ENCODE measurements at places on chromosomes 4 and X.

DNA sequence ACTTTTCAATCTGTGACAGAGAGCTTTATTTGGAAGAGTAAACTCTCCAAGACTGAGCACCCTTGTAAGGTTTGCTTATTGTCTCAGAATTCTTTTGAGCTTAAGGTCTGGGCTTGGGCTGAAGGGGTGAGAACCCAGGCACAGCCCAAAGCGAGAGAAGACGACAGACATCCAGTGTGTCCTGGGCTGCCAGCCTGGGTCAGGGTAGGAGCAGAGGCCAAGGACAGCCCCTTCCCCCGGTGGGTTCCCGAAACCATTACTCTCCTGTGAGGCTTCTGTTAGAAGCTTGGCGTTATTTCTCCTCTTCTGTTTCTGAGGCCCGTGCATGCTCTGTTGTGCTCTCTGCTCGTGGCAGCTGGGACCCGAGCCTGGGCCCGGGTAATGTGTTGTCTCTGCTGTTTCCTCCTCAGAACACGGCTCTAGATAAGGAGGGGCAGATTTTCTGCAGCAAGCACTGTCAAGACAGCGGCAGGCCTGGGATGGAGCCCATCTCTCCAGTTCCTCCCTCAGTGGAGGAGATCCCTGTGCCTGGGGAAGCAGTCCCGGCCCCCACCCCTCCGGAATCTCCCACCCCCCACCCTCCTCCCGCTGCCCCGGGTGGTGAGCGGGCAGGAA, 177.5 kb downstream of the DCLK2 start:
- no peaks in the 10 kb centered on the region for H3K4me1 ChIP-seq
- DNase-seq, result no peak
- H3K4me3 ChIP-seq, result no peak overlapping the region

- H3K27me3 ChIP-seq, result peaks cover 4% of the 10 kb centered on the region
- peaks cover 5% of the 10 kb centered on the region for H3K4me1 ChIP-seq
- peak overlapping the region; percentile 5 for H3K4me3 ChIP-seq
- H3K36me3 ChIP-seq, result no peaks in the 10 kb centered on the region
- H3K27ac ChIP-seq, result no peak overlapping the region
- no peak for DNase-seq
Measured at GRCh38 chr4:73606465-73606974, 13.7 kb downstream of the RASSF6 start.

DNA sequence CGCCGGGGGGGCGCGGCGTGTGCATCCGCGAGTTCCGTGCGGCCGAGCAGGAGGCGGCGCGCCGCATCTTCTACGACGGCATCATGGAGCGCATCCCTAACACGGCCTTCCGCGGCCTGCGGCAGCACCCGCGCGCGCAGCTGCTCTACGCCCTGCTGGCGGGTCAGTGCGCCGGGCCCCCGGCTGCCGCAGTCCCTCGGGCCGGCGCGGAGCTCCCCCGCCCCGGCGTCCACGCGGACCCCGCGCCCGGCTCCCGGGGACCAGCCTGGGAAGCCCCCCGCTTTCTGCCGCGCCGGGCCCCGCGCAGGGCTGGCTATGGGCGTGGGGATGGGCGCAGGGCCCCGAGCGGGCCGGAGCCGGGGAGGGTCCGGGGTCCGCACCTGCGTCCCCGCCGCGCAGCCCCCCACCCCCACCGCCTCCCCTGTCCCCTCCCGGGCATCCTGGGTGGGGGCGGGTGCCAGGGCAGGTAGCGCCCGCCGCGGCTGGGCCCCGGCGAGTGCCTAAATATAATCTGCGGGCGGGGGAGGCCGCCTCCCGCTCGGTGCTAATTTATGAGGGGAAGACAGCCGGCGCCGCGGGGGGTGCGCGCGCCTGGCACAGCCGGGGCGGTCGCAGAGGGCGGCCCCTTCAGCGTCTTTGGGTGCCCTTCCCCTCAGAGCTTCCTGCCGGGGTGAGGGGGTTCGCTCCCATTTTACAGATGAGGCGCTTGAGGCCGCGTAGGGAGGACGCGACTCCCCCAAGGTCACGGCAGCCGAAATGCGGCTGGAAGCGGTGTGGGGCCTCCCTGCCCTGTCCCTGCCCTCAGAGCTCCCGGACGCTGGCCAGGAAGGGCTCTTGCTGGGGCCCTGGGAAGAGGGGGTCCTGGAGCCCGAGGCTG, 837 bp downstream of the NAT8L start:
- H3K36me3 ChIP-seq, result no peaks in the 10 kb centered on the region
- H3K27ac ChIP-seq, result no peak overlapping the region
- H3K4me3 ChIP-seq, result no peak overlapping the region
- peaks cover 14% of the 10 kb centered on the region for H3K4me1 ChIP-seq

GRCh38 chr4:65670331-65671031, at the start of gene EPHA5:
EPHA5 (minus strand) TSS chr4:65670489; CDS start chr4:65669742, 747 bp downstream.
- H3K4me1 ChIP-seq, result no peaks in the 10 kb centered on the region
- no peaks in the 10 kb centered on the region for H3K36me3 ChIP-seq
- DNase-seq, result no peak
- H3K4me3 ChIP-seq, result no peak within 1 kb of the TSS

GRCh38 chr4:13168326-13168725, 315.8 kb downstream of the RAB28 start:
- H3K27me3 ChIP-seq, result no peaks in the 10 kb centered on the region
- H3K27ac ChIP-seq, result no peak overlapping the region
- H3K4me1 ChIP-seq, result no peaks in the 10 kb centered on the region

DNA sequence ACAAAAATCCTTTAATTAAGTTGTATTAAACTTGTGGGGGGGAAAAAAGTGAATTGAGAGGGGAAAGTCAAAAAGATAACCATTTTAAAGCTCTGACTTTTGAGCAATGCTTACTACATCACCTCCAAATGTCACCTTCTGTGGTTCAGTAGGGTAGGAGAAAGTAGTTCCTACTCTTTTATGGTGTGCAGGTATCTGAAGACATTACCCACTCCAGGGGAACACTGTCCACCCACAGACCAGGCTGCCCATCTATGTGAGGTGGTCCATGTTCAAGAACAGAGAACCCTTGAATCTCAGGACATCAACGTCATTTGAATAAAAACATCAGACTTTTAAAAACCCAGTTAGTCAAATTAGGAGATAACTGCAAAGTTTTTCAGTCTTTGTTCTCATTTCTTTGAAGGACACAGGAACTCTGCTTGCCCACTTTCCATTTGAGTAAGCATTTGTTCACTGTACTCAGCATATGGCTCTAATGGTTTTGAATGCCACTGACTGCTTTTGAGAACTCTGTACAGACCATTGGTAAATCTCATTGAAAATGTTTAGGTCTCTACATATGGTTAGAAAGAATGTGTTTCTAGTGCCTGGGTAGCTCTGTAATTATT, 18.4 kb downstream of the NMU start:
- H3K36me3 ChIP-seq, result no peaks in the 10 kb centered on the region
- DNase-seq, result no peak
- H3K27me3 ChIP-seq, result peaks cover 2% of the 10 kb centered on the region
- H3K4me3 ChIP-seq, result no peak overlapping the region

- no peak overlapping the region for H3K27ac ChIP-seq
- H3K4me1 ChIP-seq, result no peaks in the 10 kb centered on the region
- no peak for DNase-seq
- no peaks in the 10 kb centered on the region for H3K36me3 ChIP-seq
Measured at GRCh38 chrX:11450354-11450753, 157.1 kb downstream of the AMELX start.

DNA sequence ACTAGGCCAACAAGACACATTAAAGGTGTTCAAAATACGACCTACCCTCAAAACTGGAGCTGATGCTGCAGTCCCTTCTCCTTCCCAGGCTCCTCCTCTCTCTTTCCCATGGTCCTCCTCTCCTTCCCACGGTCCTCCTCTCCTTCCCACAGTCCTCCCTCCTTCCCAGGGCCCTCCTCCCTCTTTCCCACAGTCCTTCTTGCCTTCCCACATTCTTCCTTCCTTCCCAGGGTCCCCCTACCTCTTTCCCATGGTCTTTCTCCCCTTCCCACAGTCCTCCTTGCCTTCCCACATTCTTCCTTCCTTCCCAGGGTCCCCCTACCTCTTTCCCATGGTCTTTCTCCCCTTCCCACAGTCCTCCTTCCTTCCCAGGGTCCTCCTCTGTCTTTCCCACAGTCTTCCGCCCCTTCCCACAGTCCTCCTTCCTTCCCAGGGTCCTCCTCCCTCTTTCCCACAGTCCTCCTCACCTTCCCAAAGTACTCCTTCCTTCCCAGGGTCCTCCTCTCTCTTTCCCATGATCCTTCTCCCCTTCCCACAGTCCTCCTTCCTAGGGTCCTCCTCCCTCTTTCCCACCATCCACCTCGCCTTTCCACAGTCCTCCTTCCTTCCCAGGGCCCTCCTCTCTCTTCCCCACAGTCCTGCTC, 54.2 kb downstream of the SH3KBP1 start:
- no peak for DNase-seq
- no peaks in the 10 kb centered on the region for H3K36me3 ChIP-seq
- H3K27ac ChIP-seq, result no peak overlapping the region
- peaks cover 10% of the 10 kb centered on the region for H3K4me1 ChIP-seq

- H3K36me3 ChIP-seq, result peaks cover 55% of the 10 kb centered on the region
- no peaks in the 10 kb centered on the region for H3K4me1 ChIP-seq
- no peak for DNase-seq
Measured at GRCh38 chr4:147639388-147639787, 22.2 kb downstream of the TMEM184C start.

- no peaks in the 10 kb centered on the region for H3K27me3 ChIP-seq
- H3K36me3 ChIP-seq, result peaks cover 72% of the 10 kb centered on the region
- no peak for DNase-seq
- no peak overlapping the region for H3K4me3 ChIP-seq
Measured at GRCh38 chr4:80026100-80026499, 46.9 kb downstream of the ANTXR2 start.

- peak overlapping the region; percentile 79 for H3K27ac ChIP-seq
- H3K4me1 ChIP-seq, result peaks cover 6% of the 10 kb centered on the region
- H3K36me3 ChIP-seq, result no peaks in the 10 kb centered on the region
- H3K27me3 ChIP-seq, result no peaks in the 10 kb centered on the region
- H3K4me3 ChIP-seq, result peak overlapping the region; percentile 64
Measured at GRCh38 chrX:130902446-130902782, 595 bp downstream of the ENOX2 start.

- no peaks in the 10 kb centered on the region for H3K36me3 ChIP-seq
- H3K4me3 ChIP-seq, result peak overlapping the region; percentile 21
- peaks cover 18% of the 10 kb centered on the region for H3K27me3 ChIP-seq
Measured at GRCh38 chr4:151409470-151410313, 716 bp downstream of the FHIP1A start.

DNA sequence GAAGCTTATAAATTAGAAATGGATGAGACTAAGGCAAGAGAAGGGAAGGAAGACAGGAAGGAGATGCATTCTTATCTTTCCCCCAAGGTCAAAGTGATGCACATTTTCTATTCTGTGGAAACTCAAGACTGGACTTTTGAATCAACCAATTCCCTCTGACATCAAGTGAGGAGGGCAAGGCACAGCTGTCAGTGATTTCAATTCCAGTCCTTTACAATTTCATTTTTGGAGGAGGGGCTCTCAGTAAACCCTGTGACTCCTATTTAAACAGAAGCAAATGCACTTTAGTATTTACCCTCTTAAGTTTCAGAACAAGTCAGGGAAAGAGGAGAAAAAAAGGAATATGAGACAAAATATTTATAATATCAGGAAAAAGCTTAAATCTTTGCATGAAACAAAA, 134.0 kb downstream of the MGST2 start:
- no peak overlapping the region for H3K4me3 ChIP-seq
- DNase-seq, result no peak
- no peaks in the 10 kb centered on the region for H3K4me1 ChIP-seq
- peaks cover 5% of the 10 kb centered on the region for H3K27me3 ChIP-seq
- H3K36me3 ChIP-seq, result no peaks in the 10 kb centered on the region

DNA sequence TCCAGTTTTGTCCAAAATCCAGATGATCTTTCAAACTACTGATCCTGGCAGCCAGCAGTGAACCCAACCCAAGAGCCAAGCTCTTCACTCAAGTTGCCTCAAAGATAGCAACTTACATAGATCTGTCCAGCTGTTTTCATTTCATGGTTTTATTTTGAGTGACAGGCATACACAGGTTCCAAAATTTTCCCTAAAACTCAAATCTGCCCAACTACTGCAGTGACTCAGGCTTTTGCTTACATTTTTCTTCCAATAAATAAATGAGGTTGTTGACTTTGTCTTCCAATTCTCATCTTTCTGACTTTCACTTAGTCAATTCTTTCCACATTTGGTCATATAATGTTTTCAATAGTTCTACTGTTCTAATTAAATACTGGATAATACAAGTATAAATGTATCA, 158.8 kb downstream of the TECRL start:
- H3K4me1 ChIP-seq, result no peaks in the 10 kb centered on the region
- H3K27me3 ChIP-seq, result no peaks in the 10 kb centered on the region
- no peak for DNase-seq
- no peak overlapping the region for H3K27ac ChIP-seq

- no peaks in the 10 kb centered on the region for H3K27me3 ChIP-seq
- H3K4me3 ChIP-seq, result no peak overlapping the region
- no peak for DNase-seq
- no peaks in the 10 kb centered on the region for H3K4me1 ChIP-seq
- no peaks in the 10 kb centered on the region for H3K36me3 ChIP-seq
Measured at GRCh38 chr4:141713185-141713584, 76.8 kb downstream of the IL15 start.

DNA sequence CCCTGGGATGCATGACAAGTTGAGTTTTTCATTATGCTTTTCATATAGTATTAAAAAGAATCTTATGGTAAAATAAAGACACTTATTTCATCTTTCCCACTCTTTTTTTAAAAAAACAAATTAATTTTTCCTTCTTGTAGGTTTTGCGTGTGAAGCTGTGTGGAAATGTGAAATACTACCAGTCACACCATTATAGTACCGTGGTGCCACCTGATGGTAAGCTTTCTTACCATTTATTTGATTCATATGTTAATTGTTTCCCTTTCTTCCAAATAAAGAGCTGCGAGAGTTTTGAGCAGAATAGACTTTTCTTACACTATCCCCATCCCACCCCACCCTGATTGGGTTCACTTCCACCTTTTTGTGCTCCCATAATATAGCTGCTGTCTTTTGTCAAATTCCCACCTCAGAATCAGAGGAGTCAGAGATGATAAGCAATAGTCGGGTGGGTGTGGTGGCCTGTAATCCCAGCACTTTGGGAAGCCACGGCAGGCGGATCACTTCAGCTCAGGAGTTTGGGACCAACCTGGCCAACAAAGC, 44.3 kb downstream of the CASP6 start:
- H3K27ac ChIP-seq, result no peak overlapping the region
- H3K27me3 ChIP-seq, result no peaks in the 10 kb centered on the region
- DNase-seq, result peak; percentile 33
- H3K36me3 ChIP-seq, result peaks cover 30% of the 10 kb centered on the region
- H3K4me3 ChIP-seq, result no peak overlapping the region

DNA sequence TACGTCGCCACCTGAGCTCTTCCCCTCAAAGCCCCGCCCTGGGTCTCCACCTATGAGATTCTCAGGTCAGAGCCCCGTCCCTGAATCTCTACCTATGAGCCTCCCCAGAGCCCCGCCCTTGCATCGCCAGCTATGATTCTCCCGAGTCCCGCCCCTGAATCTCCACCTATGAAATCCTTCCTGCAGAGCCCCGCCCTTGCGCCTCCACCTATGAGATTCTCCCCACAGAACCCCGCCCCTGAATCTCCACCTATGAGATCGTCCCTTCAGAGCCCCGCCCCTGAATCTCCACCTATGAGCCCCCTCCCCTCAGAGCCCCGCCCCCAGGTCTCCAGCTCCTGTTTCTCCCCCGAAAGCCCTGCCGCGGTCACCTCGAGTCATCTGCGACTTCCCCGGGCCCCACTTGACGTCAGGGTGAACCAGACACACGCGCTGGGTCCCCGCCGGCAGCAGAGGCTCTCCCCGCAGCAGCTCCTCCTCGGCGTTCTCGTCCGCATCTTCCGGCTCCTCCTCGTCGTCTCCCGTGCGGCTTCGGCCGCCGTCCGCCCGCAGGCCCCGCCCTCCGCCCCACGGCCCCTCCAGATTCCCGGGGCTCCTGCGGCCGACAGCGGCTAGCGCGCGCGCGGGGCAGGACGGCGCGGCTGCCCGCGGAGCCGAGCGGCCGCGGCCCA, 393 bp downstream of the GTPBP6 start:
- peak; percentile 98 for DNase-seq
- no peaks in the 10 kb centered on the region for H3K27me3 ChIP-seq
- H3K4me1 ChIP-seq, result peaks cover 26% of the 10 kb centered on the region
- H3K27ac ChIP-seq, result peak overlapping the region; percentile 96
- H3K4me3 ChIP-seq, result no peak overlapping the region

Measured in CD4-positive, CD25-positive, alpha-beta regulatory T cell (primary cell).